Activated CD4-positive, alpha-beta T cell treated with anti-CD3 and anti-CD28 coated beads for 4 hours (primary cell): ENCODE measurements at places on chromosomes 1 and 21.

DNA sequence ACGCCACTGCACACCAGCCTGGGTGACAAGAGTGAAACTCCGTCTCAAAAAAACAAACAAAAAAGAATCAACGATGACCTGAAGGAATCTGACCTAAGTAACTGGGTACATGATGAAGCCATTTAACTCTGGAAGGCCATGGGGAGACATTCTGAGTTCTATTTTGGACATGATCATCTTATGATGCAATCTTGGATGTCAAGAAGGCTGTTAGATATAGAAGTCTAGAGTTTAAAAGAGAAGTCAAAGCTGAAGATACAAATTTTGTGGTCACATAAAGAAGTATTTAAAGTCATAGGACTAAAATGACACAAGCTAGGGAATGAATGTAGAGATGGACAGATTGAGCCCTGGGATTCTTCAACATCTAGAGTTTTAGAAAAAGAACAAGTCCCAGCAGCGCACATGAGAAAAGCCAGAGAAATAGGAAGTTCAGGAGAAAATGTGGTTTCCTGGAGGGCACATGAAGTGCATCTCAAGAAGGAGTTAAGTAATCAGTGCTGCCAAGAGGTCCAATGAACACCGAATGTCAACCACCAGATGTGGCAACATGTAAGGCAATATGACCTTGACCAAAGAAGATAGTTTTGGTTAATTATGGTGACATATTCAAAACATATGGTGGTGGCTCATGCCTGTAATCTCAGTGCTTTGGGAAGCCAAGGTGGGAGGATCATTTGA lies 26.8 kb downstream of the ELK4 start:
- DNase-seq, result no peak

DNA sequence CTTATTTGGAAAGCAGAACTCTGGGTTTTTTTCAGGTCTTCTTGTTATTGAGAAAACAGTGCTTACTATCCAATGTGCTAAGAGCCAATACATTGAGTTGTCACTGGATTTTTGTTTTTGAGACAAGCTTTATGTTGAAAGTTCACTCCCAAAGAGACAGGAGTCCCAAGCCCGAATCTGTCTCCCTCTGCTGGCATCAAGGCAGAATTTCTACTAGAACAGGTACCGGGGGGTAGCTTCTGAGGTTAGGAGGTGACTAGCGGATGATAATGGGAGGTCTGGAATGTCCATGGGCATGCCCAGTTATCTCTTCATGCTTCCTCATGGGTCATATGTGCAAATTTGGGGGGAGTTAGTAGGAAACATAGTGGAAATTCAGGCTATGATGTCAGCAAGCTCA lies 25.1 kb downstream of the ZNF124 start:
- DNase-seq, result no peak

- no peak for DNase-seq
These were observed 30.6 kb upstream of the EXO1 start for GRCh38 chr1:241817331-241817792.

DNA sequence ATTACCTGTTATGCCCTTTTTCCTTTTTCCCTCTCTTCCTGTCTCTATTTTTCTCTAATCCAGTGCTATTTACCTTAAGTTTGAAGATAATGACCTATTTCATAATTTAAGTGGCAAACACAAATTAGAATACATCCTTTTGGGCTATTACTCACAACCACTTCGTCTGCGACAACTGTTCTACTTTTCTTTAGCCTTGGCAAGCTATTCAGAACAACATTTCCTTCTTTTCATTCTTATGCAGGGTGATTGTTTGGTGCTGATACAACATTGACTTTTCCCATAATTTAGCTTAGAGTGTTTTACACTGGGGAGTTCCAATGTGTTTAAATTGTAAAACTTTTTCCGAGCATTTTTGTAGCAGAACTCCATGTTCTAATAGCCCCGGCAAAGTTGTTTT lies 86.6 kb upstream of the S1PR1 start:
- DNase-seq, result no peak

- DNase-seq, result peak; percentile 51
These were observed 14.0 kb downstream of the RHBG start for GRCh38 chr1:156383023-156383422.
